ENCODE measurements at places on chromosomes 13 and 19.

DNA sequence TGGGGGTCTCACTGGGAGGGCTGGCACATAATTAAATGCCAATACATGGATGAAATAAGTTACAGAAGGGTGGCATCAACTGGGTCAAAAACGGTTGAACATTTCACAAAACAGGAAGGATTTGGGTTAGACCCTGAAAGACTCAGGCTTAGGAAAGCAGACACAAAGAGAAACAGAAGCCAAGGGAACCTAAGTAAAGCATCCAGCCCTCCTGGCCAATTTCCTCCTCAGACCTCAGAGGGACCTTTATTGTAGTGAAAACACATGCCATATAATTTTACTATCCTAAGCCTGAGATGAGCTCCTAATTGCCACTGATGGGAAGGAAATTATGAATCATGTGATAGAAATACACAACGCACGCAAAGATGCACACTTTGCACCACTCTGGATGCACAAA, 12.1 kb upstream of the CEACAM3 start:
- no peak for DNase-seq

GRCh38 chr13:101303521-101303920, 112.8 kb downstream of the NALCN start:
- no peak for DNase-seq

- no peak for DNase-seq
Observed at GRCh38 chr19:29321116-29321515, 108.2 kb upstream of the UQCRFS1 start.

DNA sequence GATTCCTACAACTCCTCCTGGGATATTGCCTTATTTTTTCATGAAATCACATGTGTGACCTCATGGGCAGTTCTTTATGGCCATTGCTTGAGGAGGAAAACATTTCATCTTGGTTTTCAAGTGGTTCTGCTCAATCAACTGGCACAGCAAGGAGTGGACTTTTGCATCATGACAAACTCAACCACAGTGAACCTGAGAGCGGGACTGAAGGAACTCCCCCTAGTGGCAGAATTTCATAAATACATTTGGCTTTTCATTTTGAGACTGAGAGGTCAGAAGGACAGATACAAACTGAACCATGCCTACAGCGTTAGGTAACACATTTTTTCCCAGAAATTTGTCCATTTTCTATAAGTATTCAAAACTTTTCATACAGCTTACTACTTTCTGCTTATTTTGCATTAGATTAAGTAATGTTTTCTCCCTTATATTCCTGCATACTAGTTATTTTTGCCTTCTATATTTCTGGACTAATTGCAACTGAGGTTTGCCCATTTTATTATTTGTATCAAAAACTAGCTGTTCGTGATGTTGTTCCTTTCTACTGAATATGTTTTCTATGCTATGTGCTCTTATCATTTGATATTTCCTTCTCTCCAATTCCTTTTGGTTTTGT, 13.4 kb upstream of the SIGLEC12 start:
- peak; percentile 20 for DNase-seq

DNA sequence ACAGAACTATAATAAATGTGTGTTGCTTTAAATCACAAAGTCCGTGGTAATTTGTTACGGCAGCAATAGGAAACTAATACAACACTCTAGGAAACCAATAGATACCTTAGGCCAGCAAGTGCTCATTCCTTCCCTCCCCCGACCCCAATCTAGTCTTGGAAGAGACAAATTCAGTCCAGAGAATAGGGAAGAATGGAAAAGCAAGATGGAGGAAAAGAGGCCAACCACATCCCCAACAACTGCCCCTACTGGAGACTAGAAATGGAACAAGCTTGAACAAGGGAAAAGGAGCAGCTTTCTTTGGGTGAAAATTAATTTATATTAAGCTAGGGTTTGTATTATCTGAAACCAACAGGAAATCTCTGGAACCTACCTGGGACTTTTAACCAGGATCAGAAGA, 54.4 kb downstream of the DIAPH3 start:
- DNase-seq: no peak

DNA sequence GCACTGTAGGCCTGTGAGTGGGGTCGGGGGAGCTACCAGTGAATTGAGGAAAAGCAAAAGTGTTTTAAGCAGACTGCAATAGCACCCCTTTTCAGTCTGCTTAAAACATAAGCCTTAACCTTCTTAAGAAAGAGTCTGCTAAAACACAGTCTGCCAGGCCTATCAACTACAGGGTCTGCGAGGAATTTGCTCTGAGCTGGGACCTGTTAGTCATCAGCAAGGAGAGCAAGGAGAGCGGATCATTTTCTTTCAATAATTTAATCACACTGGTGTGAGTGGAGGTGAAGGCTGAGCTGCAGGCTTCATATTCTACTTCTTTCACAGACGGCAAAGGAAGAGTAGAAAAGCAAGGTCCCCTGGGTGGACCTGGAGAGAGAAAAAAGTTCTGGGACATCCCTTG, 342.7 kb downstream of the ENOX1 start:
- DNase-seq: no peak

GRCh38 chr13:100673376-100673712, 1.3 kb downstream of the TMTC4 start:
- no peak for DNase-seq

DNA sequence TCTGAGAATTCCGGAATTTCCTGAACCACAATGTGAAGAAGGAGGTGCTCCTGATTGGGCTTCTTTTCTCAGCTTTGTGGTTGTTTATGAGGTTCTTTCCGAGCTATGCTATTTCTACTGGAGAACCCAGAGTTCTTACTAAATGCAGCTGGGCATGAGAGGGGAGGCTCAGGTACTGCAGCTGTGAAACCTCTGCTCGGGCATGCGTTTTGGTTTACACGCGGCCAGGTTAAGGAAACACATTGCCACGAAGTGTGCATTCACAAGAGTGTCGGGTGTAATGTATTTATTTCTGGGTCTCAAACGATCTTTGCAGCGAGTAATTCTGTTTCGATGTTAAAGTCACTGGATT, 661 bp upstream of the MIR17HG start:
- peak; percentile 64 for DNase-seq

DNA sequence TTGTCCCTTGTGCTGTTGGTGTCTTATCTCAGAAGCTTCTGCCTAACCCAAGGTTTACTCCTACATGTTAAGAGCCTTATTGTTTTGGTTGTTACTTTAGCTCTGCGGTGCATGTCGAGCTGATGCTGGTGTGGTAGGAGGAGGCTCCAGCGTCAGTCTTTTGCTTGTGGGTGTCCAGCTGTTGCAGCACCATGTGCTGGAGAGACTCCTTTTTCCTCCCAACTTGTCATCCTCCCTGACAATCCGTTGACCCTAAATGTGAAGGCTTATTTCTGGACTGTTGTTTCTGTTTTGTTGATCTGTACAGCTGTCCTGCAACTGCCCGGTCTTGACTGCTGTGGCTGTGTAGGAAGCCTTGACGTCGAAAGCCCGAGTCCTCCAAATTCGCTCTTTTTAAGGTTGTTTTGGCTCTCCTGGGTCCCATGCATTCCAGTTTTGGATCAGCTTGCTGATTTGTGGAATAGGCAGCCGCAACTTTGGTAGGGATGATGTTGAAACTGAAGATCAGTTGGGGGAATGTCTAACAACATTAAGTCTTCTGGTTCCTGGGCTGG, 15.3 kb downstream of the NAXD start:
- no peak for DNase-seq
